ENCODE measurements at places on chromosomes 2 and 18.

- DNase-seq: no peak
These were observed 10.2 kb downstream of the CYRIA start for GRCh38 chr2:16655445-16655837.

GRCh38 chr2:160784034-160784433 is 290.4 kb upstream of the RBMS1 start:
- DNase-seq: no peak

GRCh38 chr2:168119515-168120141 is 127.8 kb downstream of the STK39 start:
- no peak for DNase-seq

GRCh38 chr2:68178954-68179627 is 21.4 kb downstream of the PNO1 start:
- no peak for DNase-seq

- DNase-seq: no peak
These were observed 5.0 kb upstream of the TET3 start for GRCh38 chr2:73979686-73980085.

DNA sequence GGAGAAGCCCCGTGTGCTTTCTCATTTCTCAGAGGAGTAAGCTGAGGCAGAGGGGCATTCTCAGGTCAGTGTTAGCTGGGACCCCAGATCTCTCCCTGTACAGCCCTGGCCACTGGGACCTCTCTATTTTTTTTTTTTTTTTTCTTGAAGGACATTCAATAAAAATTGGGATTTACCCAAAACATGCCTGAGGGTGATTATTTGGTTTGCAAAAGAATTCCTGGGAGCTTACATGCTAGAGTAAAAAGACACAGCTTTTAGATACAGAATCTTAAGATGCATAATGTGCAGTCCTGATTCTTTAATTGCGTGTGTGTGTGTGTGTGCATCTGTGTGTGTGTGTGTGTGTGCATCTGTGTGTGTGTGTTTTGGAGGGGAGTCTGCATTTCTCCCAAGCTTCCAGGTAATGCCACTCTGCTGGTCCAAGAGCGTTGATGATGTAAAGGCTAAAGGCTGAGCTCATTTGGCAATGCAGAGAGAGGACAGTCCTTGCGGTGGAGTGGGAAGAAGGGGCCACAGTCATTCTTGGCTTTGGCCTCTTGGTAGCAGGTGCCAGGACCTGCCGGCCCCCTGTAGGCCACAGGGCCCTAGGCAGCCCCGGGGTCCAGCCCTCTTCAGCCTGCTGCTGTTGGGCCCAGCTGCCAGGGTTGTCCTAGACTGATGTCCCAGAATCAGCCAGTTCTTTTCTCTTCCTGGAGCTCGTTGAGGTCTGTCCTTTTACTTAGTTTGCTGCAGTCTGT is 74.1 kb upstream of the MCFD2 start:
- DNase-seq: no peak

GRCh38 chr2:100211521-100211920 is 69.1 kb upstream of the AFF3 start:
- DNase-seq: no peak

DNA sequence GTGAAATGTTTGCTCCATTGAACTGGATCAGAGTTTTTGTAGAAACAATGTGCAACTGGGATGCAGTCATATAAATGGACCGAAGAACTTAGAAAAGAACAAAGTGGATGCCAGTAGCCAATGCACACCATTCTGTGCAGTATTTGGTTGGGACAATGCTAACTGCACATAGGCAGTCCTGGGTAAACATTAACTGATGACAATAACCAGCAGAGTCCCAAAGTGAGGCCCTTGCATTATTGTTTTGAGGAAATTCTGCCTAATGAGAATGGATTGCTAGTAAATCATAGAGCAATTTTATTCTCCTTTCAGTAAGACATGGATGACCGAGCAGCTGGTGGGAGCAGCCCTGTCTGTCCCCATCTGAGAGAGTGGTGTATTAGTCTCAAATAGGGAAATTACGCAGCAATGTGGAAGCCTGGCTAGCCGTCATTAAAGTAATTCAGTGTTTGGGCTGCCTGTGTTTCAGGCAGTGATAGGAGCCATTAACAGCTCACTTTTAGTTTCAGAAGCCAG is 94.9 kb downstream of the KCTD1 start:
- no peak for DNase-seq

DNA sequence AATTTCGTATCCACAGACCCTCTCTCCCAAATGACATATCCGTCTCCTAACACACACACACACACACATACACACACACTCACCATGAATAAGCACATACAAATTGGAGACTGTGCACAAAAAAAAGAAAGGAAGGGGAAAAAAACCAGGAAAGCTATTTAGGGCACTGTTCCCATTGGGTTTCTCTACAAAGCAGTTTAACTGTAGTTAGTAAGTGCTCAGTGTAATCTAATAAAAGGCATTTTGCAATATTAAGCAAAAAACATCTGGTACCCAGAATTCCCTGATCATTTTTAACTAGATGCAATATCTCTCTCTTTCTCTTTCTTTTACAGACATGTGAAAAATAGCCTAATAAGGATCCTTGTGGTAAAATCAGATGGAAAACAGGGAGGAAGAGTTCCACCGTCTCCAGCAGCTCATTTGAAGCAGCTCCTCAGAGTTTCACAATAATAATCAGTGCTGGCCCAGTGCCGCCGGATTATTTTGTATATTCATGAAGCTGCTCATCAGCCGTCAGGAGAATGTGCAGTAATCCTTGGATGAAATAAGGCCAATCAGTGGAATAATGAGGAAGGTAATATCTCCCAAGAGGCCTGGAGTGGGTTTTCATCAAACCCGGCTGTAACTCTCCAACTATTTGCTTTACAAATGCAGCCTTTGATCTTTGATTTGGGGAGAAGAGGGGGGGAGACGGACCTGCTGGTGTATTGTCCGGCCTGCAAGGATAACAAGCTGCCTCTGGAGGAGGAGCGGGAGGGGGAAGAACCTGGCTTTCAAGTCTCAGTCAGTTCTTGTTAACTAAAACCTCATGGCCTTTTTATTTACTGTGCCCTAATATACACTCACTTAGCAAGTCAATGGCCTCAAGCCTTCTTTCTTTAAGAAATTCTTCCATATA is 227.6 kb upstream of the SMIM21 start:
- DNase-seq: no peak

DNA sequence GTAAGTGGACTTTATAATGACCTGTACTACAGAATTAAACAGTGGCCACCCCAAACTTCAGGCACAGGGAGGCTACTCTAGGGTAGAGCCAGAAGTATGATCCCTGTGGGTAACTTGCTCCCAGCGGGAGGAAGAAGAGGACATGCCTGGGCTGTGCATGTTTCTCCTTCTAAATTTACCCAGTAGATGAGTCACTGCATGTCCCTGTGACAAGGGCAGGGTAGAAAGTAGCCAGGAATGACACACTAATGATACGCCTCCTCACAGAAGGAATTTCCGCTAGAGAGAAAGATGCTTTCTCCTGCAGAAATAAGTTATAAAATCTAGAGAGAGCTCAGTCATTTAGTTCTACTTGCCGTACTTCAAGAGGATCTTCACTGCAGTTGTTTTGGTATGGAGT is 7.5 kb downstream of the ACYP2 start:
- DNase-seq: no peak

DNA sequence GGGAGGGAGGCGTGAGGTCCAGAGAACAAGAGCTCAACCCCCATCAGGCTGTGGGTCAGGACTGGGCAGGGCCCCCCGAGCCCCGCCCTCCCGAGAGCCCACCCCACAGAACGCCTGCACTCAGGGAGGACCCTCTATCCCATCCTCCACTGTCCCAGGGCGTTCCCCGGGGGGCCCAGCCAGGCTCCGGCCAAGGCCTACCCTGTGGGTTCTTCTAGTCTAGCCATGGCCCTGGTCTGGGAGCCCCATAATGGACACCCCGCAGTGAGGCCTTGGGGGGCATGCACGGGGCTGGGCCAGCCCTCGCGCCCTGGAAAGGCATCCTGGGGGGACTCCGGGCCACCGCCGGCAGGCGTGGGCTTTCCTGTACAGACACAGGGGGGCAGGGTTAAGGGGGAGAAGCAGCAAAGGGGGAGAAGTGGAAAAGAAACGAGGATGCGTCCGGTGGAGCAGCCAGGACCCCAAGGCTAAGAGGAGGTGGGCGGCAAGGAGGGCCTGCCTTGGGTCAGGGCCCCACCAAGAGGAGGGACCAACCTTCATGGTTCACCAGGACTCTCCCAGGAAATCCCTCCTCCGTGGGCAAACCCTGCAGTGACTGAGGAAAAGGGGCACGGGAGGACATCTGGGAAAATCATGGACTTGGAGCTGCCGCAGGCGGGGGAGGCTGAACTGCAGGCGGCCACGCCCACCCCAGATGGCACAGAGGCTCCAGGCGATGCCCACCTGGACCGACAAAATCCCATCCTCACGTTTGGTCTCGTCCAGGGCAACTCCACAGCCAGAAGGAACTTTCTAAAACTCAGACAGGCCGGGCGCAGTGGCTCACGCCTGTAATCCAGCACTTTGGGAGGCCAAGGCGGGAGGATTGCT is 2.7 kb upstream of the CROCC2 start:
- DNase-seq: no peak

DNA sequence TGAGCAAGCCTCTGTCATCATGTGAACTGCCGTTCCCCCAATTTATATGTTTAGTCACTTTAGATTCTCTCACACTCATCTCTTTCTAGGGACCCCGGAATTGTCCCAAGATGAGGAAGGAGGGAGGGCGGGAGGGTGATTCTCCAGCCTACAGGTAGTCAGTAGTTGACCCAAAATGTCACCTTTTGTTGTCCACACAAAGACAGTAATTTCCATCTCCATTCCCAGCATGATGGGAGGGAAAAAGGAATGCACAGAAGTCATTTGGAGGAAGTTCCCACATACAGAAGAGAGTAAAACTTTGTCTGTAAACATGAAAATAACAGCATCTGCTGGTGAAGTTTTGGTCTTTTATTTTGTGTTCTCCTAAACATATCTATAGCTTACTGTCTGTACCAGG is 222.9 kb downstream of the KLHL29 start:
- no peak for DNase-seq

GRCh38 chr2:2318949-2319348 is 12.1 kb downstream of the MYT1L start:
- DNase-seq: no peak

- no peak for DNase-seq
These were observed 182.4 kb upstream of the ERBB4 start for GRCh38 chr2:212721026-212721451.

- DNase-seq: no peak
These were observed 12.1 kb downstream of the SPIRE1 start for GRCh38 chr18:12645751-12646203.

DNA sequence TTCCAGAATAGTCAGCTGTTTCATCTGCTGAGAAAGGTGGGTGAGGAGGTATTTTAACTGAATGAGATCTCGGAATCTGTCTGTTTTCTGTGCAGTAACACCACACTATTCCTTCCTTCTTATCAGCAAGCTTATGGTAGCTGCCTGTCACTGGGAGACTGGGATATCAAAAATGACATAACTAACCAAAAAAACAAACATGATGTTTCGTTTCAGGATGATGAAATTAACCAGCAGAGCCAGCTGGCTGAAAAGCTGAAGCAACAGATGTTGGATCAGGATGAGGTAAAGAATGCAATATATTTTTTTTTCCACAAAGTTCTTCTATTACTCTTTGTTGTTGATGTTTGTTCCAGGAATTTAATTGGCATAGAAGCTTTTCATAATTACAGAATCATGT is 59.8 kb upstream of the LYPD6B start:
- no peak for DNase-seq

DNA sequence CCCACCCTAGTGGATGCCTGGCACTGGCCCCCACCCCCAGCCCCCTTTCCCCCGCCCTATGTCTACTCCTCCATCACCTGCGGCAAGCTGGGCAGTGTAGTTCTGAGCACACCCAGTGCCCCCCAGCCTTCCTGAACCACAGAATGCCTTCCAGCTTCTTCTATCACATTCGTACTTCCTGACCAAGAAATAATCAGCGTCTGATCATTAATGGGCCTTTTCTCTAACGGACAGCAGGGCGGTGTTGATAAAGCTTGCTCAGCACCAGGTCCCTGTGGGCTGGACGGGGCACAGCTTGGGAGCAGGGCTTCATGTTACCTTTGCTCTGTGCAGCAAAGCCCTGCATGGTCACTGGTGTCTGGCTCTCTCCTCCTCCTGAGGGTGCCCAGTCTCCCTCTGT is 15.4 kb downstream of the UXS1 start:
- no peak for DNase-seq

DNA sequence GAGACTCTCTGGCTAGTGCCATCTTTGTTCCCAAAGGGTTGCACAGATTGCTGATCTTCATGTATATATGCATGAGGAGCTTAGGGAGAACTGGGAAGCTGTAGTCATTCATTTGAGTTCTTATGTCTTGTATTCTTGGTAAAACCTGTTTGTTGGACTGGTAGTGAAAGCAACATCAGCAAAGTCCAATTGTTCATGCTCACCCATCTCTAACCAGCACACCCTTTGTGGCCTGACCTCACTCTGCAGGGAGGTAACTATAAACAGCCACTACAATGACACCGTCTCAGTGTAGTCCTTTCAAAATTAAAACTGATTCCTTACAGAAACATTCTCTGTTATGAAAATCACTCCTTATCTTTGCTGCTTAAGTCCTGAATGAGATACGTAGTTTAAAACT is 13.9 kb upstream of the LMAN1 start:
- no peak for DNase-seq
